Colonic mucosa (tissue), 4 donors: ENCODE measurements at places on chromosomes 5 and 9.

DNA sequence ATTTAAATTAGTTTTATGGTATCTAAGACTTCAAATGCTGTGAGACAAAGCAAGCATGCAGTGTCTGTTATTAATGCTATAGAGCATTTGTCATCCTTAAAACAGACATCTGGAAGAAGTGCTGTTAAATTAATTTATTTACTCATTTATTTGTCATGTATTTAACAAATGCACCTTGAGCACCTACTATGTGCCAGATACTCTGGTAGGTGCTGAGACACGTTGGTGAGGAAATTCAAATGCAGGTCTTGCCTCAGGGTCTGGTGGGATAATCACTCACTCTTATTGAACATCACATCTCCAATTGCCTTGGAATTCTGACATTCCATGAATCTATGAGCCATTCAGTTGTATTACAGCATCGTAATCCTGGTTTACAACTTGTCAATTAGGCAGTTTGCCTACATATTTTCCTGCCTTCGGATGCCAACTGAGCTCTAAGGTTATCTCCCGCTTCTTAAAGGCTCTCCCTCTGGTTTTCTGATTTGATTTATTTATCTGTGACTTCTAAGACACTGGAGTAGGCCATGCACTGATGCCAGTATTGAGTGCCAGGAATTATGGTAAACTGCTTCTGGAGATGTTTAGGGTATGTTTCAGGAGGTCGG lies 56.0 kb upstream of the RPS23 start:
- no peak overlapping the region for H3K4me3 ChIP-seq
- H3K27ac ChIP-seq, result no peak overlapping the region
- no peak for DNase-seq
- no peaks in the 10 kb centered on the region for H3K36me3 ChIP-seq
- no peaks in the 10 kb centered on the region for H3K4me1 ChIP-seq

- no peak overlapping the region for H3K4me3 ChIP-seq
- no peak for DNase-seq
- H3K27me3 ChIP-seq, result no peaks in the 10 kb centered on the region
- H3K36me3 ChIP-seq, result no peaks in the 10 kb centered on the region
- H3K27ac ChIP-seq, result no peak overlapping the region
Observed at GRCh38 chr9:137723783-137724445, 105.1 kb downstream of the EHMT1 start.

DNA sequence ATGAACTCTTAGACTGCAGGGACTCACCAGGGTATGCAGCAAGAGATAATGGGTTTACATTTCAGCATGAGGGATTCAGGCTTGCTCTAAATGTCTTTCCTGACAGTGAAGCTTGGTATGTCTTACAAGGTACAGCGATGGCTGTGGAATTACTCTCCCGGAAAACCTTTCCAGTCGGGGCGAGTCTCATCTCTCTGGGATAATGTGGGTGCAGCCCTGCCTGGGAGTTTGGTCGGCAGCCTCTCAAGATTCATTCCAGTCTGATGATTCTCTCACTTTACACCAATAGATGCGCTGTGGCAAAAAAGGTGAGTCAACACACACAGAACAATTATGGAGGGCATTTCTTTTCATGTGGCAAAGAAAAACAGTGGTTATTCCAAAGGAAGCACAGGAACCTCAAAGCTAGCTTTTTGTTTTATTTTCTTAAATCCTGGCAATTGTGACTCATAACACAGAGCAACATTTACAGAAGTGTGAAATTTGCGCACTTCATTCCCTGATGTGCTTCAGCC lies 190.3 kb downstream of the DCP2 start:
- no peak overlapping the region for H3K4me3 ChIP-seq
- no peak for DNase-seq
- H3K36me3 ChIP-seq, result no peaks in the 10 kb centered on the region
- no peaks in the 10 kb centered on the region for H3K27me3 ChIP-seq
- no peaks in the 10 kb centered on the region for H3K4me1 ChIP-seq

DNA sequence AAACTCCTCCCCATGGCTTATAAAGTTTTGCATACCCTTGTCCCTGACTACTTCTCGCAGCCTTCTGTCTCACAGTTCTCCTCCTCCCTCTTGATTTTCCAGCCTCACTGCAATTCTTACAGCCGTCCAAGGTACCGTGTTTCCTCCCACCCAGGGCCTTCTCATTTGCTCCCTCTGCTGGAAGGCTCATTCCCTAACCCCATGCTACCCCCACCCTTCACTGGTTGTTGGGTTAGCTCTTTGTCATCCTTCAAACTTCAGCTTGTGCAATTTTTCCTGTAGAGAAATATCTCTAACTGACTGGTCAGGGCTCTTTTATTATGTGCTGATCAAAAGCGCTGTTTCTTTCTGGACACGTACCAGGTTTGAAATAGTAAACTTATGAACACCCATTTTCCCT lies 329.2 kb downstream of the EBF1 start:
- no peaks in the 10 kb centered on the region for H3K27me3 ChIP-seq
- H3K4me1 ChIP-seq, result no peaks in the 10 kb centered on the region
- no peak for DNase-seq
- H3K36me3 ChIP-seq, result no peaks in the 10 kb centered on the region
- H3K27ac ChIP-seq, result no peak overlapping the region

DNA sequence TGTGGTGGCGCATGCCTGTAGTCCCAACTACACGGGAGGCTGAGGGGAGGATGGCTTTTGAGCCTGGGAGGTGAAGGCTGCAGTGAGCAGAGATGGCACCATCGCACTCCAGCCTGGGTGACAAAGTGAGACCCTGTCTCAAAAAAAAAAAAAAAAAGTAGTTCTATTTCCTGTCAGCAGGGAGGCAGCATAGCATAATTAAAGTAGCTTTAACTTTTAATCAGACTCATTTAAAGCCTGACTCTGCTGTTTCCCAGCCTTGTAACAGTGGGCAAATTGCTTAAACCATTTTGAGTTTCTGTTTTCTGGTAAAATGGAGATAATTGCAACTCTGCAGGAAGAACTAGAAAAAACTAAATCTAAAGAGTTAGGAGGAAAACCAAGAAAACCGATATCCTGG lies 31.2 kb downstream of the CNOT6 start:
- no peak overlapping the region for H3K4me3 ChIP-seq
- DNase-seq, result no peak
- H3K27me3 ChIP-seq, result no peaks in the 10 kb centered on the region
- H3K36me3 ChIP-seq, result no peaks in the 10 kb centered on the region
- H3K4me1 ChIP-seq, result no peaks in the 10 kb centered on the region
- H3K27ac ChIP-seq, result no peak overlapping the region

GRCh38 chr9:96015876-96016686 lies 140.6 kb downstream of the ERCC6L2 start:
- H3K27me3 ChIP-seq, result peaks cover 9% of the 10 kb centered on the region
- H3K4me1 ChIP-seq, result no peaks in the 10 kb centered on the region
- no peaks in the 10 kb centered on the region for H3K36me3 ChIP-seq
- no peak for DNase-seq
- H3K27ac ChIP-seq, result no peak overlapping the region
